Ovary (tissue), 10 donors: ENCODE measurements at places on chromosomes 1 and 21. TPM values are rescaled to one million over a fixed set of nuclear protein-coding genes. Genes with fewer than 3 reads are reported as not detected.

Gene HAO2
- total RNA-seq: 0.50 TPM

Gene OVAAL
- total RNA-seq: not detected

DNA sequence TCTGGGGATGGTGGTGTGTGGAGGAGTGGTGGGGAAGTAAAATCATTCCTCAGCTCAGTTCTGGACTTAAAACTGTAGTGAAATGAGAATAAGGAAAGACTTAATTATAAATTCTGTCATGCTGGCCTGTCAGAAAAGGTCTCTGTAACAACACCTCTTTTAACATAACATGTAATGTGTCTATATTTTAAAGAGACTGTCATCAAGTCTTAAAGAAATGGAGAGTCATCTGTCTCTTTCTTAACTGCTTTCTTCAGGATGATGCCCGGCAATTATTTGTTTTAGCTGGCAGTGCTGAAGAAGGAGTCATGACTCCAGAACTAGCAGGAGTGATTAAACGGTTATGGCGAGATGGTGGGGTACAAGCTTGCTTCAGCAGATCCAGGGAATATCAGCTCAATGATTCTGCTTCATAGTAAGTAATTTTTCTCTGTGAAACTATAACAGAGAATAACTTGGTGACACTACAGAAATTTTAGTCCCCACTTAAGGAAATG, 30.6 kb downstream of the GNAI3 start:
- H3K36me3 ChIP-seq: no peaks in the 10 kb centered on the region
- no peak overlapping the region for H3K4me3 ChIP-seq
- no peak overlapping the region for H3K27ac ChIP-seq
- no peaks in the 10 kb centered on the region for H3K4me1 ChIP-seq
- H3K27me3 ChIP-seq: no peaks in the 10 kb centered on the region

DNA sequence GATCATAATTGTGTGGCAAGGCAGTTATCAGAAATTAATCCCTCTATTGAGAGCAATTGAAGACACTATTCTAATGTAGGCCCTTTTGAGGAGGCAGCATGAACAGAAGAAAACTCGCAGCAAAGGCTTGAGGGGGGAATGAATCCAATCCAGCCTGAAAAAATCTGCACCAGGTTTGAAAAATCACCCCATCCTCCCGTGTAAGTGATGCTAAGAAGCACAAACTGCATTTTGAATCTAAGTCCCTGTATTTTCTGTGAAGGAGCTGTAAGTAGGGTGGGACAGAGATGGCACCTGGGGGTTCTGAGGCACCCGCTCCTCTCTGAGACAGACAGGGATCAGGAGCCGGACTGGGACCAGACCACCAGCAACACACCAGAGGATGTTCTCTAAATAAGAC, at the start of gene CRB1:
Gene CRB1, plus strand, starts transcription at position 241 of the 400 bp plus-strand sequence. CDS start 161 bp downstream, outside the sequence.
- H3K27ac ChIP-seq: no peak within 1 kb of the TSS
- H3K4me1 ChIP-seq: no peaks in the 10 kb centered on the region
- no peak within 1 kb of the TSS for H3K4me3 ChIP-seq
- DNase-seq: no peak

DNA sequence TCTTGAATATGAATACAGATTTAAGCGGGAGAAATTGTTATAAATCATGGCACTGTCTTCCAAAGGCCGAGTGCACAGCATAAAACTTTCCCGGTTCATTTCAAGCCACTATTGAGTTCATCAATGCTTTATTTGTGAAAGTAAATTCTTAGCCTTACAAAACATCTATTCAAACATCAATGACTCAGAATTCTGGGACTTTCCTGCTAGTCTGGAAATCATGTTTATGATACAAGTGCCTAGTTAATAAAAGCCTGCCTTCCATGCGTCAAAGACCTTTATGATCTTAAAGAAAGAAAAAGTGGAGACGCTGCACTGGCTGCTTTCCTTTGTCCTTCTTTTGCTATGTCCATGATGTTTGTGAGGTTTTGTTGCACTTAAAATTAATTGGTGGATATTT, 137.7 kb downstream of the SETD4 start:
- H3K4me1 ChIP-seq: no peaks in the 10 kb centered on the region
- no peak overlapping the region for H3K27ac ChIP-seq
- DNase-seq: no peak
- H3K4me3 ChIP-seq: no peak overlapping the region

- H3K4me3 ChIP-seq: no peak overlapping the region
- DNase-seq: no peak
- H3K4me1 ChIP-seq: no peaks in the 10 kb centered on the region
- no peak overlapping the region for H3K27ac ChIP-seq
- H3K36me3 ChIP-seq: no peaks in the 10 kb centered on the region
Measured at GRCh38 chr1:57111175-57111574, 145.4 kb upstream of the C8B start.

DNA sequence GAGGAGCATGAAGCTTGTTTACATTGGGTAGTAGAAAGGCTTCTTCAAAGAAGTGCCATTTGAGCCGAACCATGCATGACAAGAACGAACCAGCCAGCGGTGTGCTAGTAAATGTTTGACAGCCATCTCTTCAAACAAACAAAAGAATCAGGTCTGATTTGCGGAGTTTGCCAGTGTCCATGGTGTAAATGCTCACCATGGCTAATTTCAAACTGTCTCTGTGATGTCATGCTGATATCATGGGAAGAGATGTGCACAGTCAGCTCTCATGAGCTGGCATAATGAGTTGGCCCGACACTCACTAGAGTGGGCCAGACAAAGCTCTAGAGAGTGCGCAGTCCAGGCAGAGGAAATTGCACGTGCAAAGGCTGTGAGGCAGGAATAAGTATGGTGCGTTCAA, 101.1 kb downstream of the KAZN start:
- H3K27me3 ChIP-seq: no peaks in the 10 kb centered on the region
- H3K4me1 ChIP-seq: no peaks in the 10 kb centered on the region
- H3K27ac ChIP-seq: no peak overlapping the region
- no peak for DNase-seq
- no peak overlapping the region for H3K4me3 ChIP-seq
